Activated CD4-positive, alpha-beta T cell treated with anti-CD3 and anti-CD28 coated beads for 1 hour (primary cell): ENCODE measurements at places on chromosomes 6 and 20.

DNA sequence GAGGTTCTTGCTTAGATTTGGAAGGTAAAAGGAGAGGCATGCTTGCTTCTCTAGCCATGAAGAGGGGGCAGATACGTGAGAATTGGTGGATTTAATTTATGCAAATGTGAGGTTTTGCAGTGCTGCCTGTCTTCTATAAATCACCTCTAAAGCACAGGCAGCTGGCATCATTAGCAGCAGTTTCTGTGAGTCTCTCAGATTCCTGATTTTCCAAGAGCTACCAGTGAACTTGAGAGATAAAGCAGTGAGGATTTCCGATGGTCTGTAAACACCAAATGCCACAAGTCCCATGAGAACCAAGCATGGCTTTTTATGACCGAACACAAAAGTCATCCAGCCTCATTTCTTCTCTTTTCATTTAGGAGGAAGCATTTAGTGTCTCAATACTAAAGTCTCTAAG, 3.2 kb upstream of the SIRPB2 start:
- DNase-seq, result no peak

GRCh38 chr6:105592329-105592728, 189.4 kb upstream of the PREP start:
- DNase-seq, result no peak

- no peak for DNase-seq
Observed at GRCh38 chr6:154528310-154528915, 17.9 kb upstream of the CNKSR3 start.

- no peak for DNase-seq
Observed at GRCh38 chr6:99349171-99350141, at the start of gene FAXC. Gene FAXC (minus strand): TSS chr6:99349674. CDS start chr6:99349372, 302 bp downstream.

- DNase-seq, result no peak
Observed at GRCh38 chr20:7650086-7650879, 290.0 kb downstream of the HAO1 start.

DNA sequence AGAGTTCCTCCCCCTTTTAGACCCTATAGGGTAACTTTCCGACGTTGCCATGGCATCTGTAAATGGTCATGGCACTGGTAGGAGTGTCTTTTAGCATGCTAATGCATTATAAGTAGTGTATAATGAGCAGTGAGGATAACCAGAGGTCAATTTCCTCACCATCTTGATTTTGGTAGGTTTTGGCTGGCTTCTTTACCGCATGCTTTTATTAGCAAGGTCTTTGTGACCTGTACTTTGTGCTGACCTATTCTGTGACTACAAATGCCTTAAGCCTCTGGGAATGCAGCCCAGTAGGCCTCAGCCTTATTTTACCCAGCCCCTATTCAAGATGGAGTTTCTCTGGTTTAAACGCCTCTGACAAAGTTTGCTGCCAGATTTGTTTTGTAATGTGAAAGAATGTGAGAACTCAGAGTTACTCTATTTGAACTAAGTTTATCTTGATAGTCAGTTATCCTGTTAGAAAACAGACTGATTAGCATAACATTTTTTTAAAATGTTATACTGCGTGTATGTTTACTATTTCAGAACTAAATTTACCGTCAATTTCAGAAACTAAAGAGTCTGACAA, 111.3 kb upstream of the PRSS16 start:
- DNase-seq, result no peak

DNA sequence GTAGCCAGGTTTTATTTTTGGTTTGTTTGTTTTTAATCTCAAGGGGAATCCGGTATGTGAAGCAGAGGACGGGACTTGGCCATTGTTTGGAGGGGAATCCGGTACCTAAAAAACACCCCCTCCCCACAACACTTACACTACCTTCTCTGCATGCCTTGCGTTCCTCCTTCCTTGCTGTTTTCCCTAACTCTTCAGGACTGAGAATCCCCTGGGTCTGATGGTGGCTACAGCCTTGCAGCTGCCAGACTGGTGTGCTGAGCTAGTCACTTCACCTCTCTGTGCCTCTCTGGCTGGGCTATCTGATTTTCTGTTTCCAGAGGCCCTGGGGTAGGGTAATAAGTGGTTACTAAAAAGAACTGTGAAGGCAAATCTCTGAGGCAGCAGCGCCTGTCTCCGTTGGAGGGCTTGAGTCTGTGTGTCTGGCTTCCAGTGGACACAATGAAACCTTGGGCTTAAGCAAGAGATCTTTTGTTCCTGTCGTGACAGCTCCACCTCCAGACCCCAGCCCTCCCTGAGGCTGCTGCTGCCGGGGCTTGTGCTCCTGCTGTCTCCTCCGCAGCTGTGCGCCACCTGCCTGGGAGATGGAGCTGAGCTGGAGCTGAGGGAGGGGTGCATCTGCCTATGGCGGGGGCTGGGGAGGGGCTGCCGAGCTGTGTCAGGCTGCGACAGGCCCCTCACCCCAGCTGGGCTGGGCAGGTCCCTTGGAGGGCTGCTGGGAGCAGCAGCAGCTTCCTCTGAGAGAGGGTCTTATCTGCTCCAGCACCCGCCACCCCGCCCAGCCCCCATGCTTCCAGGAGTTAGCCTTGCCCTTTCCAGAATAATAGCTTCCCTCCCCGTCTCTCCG, 65.8 kb upstream of the CCDC167 start:
- no peak for DNase-seq

DNA sequence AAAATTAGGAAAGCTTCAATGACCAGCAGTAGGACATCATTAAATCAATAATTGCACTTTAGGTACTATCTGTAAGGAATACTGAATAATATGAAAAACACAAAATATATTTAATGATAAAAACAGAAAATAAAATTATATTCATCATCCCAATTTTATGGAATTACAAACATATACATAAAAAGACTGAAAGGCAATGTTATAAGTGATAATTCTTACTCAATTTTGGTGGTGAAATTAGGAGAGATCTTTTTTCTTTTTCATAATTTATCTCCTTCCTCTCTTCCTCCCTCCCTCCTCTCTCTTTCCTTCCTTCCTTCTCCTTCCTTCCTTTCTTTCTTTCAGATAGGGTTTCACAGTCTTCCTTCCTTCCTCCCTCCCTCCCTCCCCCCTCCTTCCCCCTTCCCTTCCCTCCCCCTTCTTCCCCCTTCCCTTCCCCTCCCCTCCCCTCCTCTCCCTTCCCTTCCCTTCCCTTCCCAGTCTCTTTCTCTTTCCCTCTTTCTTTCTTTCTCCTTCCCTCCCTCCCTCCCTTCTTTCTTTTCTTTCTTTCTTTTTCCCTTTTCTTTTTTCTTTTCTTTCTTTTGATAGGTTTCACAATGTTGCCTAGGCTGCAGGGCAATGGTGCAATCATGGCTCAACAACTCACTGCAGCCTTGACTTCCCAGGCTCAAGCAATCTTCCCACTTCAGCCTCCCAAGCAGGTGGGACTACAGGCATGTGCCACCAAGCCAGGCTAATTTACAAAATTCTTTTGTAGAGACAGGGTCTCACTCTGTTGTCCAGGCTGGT, 36.8 kb downstream of the RSPH3 start:
- no peak for DNase-seq

- no peak for DNase-seq
Observed at GRCh38 chr6:74867291-74867690, 338.6 kb downstream of the COL12A1 start.

DNA sequence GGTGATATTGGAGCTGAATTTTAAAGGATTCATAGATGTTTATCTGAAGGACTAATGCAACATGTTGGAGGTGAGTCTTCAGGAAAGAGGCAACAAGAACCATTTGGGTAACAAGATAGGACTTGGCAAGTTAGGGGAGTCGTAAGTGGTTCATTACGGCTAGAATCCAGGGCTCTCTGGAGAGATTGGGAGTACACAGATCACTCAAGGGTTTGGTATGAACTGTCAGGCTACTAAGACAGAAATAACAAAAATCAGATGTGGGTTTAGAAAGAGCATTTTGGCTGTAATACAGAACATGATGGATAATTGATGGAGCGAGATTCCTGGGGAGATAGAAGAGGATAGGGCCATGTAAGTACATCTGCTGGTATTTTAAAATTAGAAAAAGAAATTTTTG, 86.3 kb upstream of the ESR1 start:
- no peak for DNase-seq

DNA sequence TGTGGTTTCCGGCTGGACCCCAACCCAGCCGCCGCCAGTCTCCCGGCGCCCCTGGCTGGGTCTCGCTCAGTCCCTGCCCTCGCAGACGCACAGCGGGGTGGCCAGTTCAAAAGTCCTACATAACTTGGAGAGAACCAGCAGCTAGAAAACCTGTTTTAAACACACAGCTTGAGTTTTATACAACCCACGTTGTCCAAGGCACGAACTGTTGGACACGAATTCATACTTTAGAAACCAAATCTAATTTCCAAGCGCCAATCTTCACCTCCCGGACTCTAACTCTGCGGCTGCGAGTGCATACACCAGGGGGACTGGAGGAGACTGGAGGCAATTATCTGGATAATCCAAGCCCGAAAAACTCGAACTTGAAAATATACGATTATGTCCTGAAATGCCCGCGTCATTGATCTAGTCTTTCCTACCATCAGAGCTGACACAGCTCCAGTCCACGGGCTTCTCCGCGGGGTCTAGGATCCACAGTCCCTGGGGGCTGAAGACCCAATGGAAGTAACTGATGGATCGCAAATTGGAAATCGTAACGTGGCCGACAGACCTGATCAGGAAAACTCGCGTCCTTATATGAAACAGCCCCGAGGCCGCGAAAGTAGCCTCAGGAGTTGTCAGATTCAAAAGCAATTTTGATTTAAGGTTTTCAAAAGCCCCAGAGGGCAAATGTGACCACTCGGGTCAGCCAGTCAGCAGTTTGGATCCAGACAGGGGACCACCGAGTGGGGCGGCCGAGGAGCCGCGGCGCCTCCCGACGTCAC, 843 bp upstream of the HEY2 start:
- DNase-seq, result no peak

DNA sequence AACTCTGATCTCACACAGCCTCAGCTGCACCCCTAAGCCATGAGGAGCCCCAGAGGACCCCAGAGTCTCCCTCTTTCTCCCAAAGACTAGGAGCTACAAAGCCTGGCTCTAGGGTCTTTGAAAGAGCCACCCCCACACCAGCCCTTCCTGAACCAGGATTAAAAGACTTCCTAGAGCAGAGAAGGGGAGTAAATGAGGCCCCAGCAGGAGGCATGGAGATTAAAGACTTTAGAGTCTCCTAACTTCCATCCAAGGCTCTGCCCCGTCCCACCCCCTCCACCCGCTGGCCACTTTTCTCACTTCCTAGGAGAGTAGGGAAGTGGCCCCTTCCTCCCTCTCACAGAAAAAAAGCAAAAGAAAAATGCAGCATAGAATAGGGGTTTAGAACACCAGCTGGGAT, 1.7 kb downstream of the PREX1 start:
- DNase-seq, result no peak

DNA sequence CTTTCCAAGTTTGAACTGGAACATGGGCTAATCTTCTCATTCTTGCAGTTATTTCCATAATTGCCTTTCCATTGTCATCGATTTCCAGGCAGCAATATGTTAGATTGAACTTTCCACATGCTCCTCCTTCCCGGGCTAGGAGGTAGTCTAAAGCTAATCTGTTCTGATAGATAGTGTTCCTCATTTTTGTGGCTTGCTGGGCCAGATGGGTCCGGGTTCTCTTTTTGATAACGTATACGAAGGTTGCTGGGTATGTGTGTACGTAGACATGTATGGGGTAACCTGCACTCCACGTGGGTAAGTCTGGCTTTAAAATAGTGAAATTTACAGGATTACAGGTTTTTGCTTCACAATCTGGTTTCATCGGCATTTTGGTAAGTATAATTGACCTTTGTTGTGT, 14.0 kb upstream of the GMPR start:
- DNase-seq, result no peak
